Hematopoietic multipotent progenitor cell treated with erythropoietin and hydrocortisone succinate and interleukin-3 and kit ligand, for 4 days (in vitro differentiated cells): ENCODE measurements at places on chromosomes 4 and X.
A peak's percentile ranks its signal among the peaks of the same experiment; 100 is the strongest.

GRCh38 chr4:107838861-107839565 is 14.3 kb downstream of the SGMS2 start:
- peak; percentile 16 for DNase-seq

GRCh38 chr4:148881860-148882643 is 439.8 kb upstream of the NR3C2 start:
- no peak for DNase-seq

DNA sequence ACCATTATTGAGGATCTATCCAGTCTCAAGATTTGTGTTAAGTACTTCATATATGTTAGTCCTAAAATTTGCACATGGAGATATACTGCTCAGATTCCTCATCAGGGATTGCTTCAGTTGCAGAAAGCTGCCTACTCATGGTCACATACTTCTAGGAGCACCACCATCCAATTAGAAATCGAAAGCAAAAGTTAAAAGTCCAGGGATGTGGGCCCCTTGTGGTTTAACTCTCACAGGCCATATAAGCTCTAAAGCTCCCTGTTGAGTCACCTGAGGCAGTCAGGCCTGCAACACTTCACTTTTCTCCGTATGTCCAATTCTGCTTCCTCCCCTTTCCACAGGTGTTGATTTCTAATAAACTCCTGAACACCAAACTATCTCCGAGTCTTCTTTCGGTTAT is 84.2 kb downstream of the CNOT6L start:
- peak; percentile 90 for DNase-seq

GRCh38 chr4:59243038-59243437 is 1957.1 kb upstream of the ADGRL3 start:
- peak; percentile 7 for DNase-seq

GRCh38 chr4:8295471-8295870 is 25.9 kb downstream of the HTRA3 start:
- DNase-seq, result no peak
